ENCODE measurements at places on chromosomes 4 and X. TPM values are rescaled to one million over a fixed set of nuclear protein-coding genes. Genes with fewer than 3 reads are reported as not detected.

GRCh38 chr4:188297873-188298272 is 158.6 kb downstream of the TRIML1 start:
- DNase-seq, result no peak

The TRPC3 gene
- total RNA-seq, result 0.48 TPM

GRCh38 chrX:12617241-12617640 is 174.0 kb upstream of the PRPS2 start:
- no peak for DNase-seq

GRCh38 chrX:96445531-96446065 is 239.0 kb upstream of the DIAPH2 start:
- DNase-seq, result no peak

The RASSF6 gene
- not detected for total RNA-seq

DNA sequence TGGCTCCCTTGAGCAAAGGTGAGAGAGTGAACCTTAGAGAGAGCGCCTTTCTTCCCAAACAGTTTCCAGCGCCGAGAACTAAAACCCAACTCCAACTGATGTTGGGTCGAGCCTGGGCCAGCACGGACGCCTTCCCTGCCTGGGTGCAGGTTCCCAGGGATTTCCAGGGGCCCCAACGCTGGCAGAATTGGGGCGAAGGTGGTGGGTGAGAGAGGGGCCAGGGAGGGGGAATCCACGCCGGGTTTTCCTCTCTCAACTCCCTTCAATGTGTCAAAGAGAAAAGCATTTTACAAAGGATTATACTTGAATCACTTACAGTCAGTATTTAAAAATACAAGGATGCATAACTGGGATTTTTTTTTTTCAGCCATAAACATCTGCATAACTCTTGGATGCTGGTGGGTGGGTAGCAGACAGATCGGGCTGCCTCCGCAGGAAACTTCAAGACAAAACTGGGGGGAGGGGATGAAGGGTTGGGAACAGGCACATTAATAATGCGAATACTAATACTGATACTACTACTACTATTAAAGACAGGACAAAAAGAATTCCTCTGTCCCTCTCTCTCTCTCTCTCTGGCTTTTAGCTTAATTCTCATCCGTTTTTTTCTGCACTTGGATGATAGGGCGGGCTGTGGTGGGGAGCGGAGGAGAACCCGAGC is 1.3 kb upstream of the ARX start:
- DNase-seq, result no peak

GRCh38 chr4:182975806-182976205 is 58.6 kb upstream of the DCTD start:
- no peak for DNase-seq

GRCh38 chrX:9312922-9313867 is 151.7 kb upstream of the TBL1X start:
- DNase-seq, result no peak

The FGFBP1 gene
- total RNA-seq, result 0.26 TPM
